Activated naive CD8-positive, alpha-beta T cell treated with anti-CD3 and anti-CD28 coated beads, Interleukin-2, amount 50 U/mL, for 16 hours (primary cell): ENCODE measurements at places on chromosomes 7 and 10.

GRCh38 chr7:131961054-131961680, 404.7 kb upstream of the PODXL start:
- DNase-seq: no peak

- DNase-seq: no peak
Measured at GRCh38 chr10:2020836-2021235, 283.5 kb upstream of the ADARB2 start.

GRCh38 chr10:124624466-124624865, 119.7 kb downstream of the FAM53B start:
- no peak for DNase-seq

DNA sequence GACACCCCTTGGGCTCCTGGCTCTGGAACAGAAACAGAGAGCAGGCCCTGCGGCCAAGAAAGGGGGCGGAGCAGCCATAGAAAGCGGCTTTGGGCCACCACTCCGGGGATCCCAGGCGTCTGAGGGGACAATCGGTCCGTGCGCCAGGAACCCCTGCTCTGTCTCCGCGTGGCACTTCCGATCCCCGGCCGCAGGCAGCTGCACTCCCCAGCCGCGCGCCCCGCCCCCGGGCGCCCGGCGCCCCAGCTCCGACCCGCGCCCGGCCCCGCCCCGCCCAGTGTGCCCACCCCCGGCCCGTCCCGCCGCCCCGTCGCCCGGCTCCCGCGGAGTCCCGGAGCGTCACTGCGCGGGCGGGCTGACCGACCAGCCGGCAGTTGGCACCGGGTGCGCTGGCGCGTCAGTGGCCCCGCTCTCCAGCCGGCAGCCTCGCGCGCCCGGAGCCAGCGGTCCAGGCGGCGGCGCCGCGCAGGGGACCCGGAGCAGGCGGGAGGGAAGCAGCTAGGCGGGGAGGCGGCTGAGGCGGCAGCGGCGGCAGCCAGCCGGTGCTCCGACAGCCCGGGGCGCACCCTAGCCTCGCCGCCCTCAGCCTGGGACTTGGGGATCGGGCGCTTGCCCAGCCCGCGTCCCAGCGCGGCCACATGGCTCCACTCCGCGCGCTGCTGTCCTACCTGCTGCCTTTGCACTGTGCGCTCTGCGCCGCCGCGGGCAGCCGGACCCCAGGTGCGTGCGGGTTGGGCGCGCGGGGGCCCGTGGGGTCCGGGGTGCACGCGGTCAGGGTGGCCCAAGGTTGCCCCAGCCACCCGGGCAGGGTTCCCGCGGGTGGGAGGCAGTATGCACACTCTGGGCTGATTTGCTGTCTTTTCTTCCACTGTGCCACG, at the start of gene ADAMTS14:
ADAMTS14 (plus strand) TSS at position 342 of the 878 bp plus-strand sequence; CDS start at position 639, 297 bp downstream.
- no peak for DNase-seq

GRCh38 chr7:75835688-75836285, 22.2 kb upstream of the CCL24 start:
- DNase-seq: no peak

DNA sequence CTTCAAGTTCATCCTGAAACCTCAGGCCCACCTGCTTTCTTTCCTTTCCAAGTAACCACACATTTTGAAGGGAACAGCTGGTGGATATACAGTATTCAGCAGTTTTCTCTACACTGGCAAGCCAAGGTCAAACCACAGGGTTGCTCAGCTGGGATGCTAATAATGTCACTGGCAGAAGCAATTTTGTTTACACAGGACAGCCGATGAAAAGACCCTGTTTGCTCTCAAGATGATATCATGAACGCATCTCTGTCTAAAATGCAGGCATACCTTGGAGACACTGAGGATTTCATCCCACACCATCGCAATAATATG, 186.2 kb downstream of the USP6NL start:
- no peak for DNase-seq

DNA sequence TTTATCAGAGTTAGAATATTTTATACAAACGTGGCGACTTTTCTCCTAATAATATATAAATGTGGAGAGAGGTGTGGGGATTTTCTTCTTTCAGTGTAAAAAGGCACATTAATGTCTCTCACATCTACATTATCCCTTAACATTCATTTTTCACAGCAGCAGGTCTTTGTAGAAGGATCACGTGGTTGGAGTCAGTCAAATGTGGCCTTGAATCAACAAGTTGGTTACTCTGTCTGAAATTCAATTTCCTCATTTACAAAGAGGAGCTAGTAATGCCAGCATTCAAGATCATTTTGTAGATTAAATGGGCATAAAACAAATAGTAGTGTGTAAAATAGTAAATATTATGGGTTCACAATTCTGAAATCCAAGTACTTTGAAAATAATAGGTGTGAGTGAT, 183.1 kb upstream of the SEMA3E start:
- no peak for DNase-seq

DNA sequence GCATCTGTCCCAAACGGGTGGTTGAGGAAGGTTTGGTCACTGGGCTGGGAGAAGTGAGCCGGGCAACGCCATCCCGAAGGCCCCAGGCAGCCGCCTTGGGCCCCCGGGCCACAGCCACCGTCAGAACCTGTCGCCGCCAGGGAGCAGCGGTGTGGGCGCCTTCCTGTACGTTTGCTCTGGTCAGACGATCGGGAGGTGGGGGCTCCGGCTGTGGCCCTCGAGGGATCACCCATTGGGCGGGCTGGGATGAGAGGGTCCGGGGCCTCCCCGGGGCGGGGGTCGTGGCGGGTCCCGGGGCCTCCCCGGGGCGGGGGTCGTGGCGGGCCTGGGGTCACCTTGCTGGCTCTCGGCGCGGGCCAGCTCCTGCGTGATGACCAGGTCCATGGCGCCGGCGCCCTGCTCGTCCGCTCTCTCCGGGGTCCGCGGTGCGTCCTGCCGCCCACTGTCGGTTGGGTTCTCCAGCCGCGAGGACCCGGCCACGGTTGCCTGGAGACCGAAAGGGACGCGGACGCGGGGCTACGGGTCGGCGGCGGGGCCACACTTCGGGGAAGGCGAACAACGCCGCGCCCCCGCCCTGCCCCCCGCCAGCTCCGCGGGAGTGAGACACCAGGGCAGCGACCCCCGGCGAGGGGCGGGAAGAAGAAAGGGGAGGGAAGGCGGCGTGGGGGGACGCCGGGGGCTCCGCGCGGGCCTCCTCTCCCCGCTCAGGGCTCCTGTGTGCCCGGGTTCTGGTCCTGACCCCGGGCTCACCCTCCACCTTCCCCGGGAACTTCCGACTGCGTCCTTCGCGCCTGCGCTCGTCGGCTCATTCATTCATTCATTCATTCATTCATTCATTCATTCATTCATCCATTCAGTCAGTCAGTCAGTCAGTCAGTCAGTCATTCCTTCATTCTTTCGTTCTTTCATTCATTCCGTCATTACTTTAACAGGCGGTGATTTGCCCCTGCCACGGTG, at the start of gene CFAP46:
CFAP46 (minus strand) TSS at position 470 of the 957 bp plus-strand sequence; CDS start at position 384, 86 bp downstream.
- DNase-seq: no peak

DNA sequence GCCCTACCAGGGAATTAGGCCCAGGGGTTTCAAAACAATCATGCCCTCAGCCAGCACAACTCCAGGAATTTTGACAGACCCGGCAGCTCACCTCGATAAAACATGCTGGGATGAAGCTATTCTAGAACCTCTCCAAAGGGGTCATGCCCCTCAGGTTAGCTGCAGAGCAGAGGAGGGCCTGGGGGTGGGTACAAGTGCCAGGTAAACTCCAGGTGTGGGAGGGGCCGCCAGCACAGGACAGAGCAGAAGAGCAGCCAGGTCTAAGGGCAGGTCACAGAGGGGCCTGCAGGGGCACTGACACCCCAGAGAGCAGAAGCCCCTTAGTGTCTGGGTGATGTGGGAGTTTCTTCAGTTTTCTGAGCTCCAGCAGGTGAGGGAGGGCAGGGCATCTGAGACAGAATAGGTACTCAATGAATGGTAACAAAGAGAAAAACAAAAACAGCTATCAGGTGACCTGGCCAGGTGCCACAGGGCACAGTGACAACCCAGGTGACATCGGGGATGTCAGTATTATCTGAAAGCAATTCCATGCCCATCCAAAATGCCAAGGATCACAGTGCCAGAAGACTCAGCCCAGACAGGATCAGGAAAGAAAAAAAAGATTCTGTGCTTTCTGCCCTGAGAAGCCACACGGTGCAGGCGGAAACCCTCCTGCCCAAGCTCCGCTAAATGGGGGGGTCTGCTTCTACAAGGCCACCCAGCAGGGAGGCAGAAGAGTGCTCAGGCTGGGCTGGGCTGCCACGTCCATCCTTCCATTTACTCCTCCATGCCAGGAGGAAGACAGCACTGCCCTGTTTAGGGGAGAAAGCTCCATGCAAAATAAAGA, 104.5 kb downstream of the TNS3 start:
- no peak for DNase-seq

DNA sequence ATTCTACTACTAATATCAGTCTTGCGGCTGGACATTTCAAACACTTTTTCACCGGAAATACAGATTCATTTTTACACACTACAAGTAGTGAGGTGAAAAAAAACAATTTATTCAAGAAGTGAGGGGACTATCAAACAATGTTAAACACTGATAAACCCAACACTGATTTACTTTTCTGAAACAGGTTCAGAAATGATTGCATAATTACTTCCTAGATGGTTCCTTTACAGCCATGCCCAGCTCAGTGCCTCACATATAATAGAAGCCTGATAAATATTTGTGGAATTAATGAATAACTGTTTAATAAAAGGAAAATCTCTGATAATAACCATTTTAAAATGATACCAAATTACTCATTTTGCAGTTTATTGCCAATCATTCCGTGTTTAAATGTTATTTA, 34.6 kb downstream of the FRA10AC1 start:
- no peak for DNase-seq

GRCh38 chr7:69801729-69802682, 203.7 kb downstream of the AUTS2 start:
- DNase-seq: no peak

- DNase-seq: no peak
Measured at GRCh38 chr7:20796500-20796899, 9.8 kb upstream of the SP8 start.

- no peak for DNase-seq
Measured at GRCh38 chr10:35421553-35422178, 85.4 kb downstream of the CCNY start.

GRCh38 chr10:131198401-131198800, 113.1 kb downstream of the TCERG1L start:
- no peak for DNase-seq

DNA sequence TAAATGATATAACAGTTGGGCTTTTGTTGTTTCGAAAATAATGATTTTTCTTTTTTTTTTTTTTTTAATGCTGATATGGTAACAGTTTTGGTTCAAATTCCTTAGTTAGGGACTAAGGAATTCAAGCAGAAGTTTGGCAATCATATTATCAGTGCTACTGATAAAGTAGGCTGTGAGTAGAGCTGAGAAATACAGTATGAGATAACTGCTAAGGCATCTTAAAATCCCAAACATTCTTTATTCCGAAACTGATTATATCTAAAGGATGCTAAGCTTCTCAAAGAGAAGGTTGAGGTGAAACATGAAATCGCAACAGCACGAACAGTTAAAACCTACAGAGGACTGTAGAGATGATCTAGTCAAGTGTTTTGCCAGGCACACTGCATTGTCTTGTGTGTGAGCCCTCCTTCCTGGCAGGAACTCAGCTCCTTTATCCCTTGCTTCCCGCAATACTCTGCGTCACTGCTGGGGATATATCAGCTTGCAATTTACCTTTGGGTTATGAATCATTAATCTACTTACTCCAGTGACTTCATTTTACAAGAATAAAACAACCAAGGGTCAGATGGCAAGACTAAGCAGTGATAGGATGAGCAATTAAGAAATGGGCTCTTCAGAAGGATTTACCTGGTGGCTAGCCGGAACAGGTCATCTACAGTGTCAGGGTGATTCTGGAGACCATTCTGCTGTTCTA, 36.7 kb downstream of the IRF5 start:
- no peak for DNase-seq

DNA sequence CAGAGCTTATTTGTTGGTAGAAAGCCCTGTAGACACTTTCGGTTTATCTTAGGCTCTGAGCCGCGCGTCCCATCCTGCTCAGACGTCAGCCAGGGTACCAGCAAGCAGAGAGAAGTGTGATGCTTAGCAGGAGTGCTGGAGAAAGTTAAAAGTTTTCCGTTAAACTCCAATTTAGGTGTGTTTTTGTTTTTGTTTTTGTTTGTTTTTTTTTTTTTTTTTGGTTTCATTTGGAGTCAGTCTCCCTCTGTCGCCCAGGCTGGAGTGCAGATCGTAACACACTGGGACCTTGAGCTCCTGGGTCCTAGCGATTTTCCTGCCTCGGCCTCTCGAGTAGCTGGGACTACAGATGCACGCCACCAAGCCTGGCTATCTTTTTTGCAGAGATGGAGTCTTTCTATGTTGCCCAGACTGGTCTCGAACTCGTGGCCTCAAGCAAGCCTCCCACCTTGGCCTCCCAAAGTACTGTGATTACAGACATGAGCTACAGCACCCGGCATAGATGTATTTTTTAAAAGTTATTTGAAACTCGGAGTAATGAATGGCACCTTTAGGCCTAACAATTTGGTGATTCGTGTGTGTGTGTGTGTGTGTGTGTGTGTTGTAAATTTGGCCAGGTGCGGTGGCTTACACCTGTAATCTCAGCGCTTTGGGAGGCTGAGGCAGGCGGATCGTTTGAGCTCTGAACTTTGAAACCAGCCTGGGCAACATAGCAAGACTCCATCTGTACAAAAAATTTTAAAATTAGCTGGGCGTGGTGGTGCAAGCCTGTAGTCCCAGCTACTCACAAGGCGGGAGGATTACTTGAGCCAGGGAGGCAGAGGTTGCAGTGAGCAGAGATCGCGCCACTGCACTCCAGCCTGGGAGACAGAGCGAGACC, 1.3 kb upstream of the HIP1 start:
- DNase-seq: no peak

DNA sequence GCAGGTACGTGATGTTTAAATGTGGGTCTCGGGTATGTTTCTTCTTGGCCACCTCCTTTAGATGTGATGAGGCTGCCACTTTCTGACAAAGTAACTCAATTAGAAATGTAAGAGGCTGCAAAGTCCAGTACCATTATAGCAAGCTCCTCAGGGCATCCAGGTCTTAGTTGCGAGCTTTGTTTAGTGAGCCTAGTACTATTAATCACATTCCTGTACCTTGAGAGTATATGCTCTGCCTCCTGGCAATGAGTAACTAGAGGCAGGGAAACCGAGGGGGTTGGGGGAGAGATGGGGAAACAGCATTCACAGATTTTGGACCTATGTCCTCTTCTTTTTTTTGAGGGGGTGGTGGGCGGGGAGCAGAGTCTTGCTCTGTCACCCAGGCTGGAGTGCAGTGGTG, 131.8 kb downstream of the GFRA1 start:
- DNase-seq: no peak

GRCh38 chr7:113800826-113801225, 118.0 kb downstream of the PPP1R3A start:
- DNase-seq: no peak

DNA sequence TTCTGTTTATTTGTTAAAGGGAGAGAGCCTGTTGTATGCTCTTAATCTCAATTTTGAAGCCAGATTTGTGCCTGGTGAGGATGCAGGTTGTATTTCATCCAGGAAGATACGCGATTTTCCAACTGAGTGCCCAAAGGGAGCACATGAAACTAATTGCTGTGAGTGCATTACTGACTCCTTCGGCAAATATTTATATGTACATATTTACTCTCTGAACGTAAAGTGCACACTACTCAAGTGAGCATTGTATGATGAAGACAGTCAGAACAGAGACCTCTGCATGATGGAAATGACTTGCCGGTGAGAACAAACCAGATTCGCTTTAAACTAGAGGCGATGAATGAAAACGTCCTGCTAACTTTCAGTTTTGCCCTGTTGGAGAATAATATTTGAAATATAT, 130.1 kb downstream of the MALRD1 start:
- no peak for DNase-seq
